ENCODE measurements at places on chromosomes 3 and 15. TPM values are rescaled to one million over a fixed set of nuclear protein-coding genes. Genes with fewer than 3 reads are reported as not detected.
A peak's percentile ranks its signal among the peaks of the same experiment; 100 is the strongest.

SSUH2 gene
- total RNA-seq: 0.32 TPM

GRCh38 chr3:129593230-129593594 is 13.3 kb downstream of the PLXND1 start:
- DNase-seq: no peak

UNC13C gene
- not detected for total RNA-seq

GRCh38 chr3:86733257-86733656 is 257.7 kb downstream of the VGLL3 start:
- no peak for DNase-seq

IGDCC3 gene
- total RNA-seq: under 0.01 TPM

DNA sequence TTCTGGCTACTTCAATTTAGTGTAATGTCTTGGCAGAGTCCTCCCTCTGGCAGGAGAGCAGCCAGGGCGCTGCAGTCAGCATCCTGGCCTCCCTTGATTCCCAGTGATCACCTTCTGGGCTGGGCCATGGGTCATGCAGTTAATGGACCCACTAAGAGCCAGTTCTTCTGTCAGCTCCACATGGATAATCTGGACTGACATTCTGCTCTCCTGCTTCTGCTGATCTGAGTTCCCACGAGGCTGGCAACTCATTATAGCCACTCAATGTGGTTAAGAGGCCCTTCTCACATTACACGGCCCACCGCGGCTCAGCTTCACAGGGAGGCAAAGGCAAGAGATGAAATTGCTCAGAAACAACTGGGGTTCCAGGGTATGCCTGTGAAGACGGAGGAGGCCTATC is 94.0 kb downstream of the WDR76 start:
- DNase-seq: peak; percentile 31

GRCh38 chr3:4247391-4247790 is 55.8 kb upstream of the SETMAR start:
- no peak for DNase-seq

Measured in fibroblast of villous mesenchyme (primary cell).